ENCODE measurements at places on chromosomes 2 and 18.

DNA sequence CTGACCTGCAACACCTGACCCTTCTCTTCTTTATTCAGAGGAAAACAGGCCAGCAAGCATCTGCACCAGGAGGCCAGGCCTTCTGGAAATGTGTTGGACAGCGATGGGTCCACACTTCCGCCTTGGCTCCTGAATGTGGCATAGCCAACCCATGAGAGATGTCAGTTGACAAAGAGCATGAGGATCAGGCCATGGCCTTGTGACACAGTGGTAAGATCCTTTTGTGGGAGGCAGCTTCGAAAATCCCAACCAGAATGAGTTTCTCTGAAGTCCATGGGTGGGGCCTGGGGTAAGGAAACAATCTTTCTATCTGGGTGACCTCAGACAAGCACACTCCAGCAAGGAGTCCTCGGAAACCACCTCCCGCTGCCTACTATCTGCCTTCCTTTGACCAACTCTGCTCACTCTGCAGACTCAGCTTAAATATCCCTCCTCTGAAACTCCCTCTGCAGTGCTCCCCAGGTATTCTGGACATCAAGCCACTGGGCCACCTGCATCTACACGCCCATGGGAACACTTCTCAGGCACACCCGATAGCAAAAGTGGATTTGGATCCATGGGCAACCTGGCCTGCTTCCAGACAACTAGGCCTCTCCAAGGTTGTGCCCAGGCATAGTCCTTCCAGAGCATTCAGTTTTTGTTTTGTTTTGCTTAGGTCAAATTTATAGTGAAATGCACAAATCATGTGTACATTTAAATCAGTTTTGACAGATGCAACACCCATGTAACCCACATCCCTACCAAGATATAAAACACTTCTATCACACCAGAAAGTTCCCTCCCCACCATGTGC, 3.6 kb upstream of the SH2D6 start:
- H3K4me1 ChIP-seq, result peaks cover 27% of the 10 kb centered on the region
- no peaks in the 10 kb centered on the region for H3K27me3 ChIP-seq
- no peak overlapping the region for H3K27ac ChIP-seq
- peaks cover 2% of the 10 kb centered on the region for H3K36me3 ChIP-seq
- DNase-seq, result no peak

DNA sequence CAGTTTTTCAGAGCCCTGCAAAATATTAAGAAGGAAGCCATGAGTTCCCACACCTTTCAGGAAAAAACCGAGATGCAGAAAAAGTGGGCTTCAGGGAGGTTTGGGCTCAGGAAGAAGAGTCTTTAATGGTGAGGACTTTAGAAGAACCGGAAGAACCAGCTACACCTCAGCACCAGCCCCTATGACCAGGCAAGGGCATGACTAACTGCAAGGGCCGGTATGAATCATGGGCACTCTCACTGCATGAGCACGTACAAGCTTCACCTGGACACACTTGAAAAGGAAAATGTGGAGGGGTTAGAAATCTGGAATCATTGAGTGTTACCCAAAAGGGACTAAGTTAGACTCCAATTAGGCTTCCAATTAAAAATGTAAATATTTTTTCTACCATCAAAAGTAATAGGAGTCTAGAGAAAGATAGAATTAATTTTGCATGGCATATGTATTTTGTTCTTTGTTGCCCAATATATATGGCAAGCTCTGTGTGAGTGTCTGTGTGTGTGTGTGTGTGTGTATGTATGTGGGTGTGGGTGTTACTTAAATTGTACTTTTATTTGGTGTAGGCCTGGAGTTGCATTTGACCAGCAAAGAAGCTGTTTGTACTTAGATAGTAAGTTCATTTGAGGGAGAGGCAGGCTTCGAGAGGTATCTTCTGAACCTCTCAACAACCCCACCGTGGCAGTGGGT, 66.5 kb upstream of the THUMPD2 start:
- no peak overlapping the region for H3K4me3 ChIP-seq
- H3K4me1 ChIP-seq, result peaks cover 3% of the 10 kb centered on the region
- H3K36me3 ChIP-seq, result no peaks in the 10 kb centered on the region
- no peak overlapping the region for H3K27ac ChIP-seq

DNA sequence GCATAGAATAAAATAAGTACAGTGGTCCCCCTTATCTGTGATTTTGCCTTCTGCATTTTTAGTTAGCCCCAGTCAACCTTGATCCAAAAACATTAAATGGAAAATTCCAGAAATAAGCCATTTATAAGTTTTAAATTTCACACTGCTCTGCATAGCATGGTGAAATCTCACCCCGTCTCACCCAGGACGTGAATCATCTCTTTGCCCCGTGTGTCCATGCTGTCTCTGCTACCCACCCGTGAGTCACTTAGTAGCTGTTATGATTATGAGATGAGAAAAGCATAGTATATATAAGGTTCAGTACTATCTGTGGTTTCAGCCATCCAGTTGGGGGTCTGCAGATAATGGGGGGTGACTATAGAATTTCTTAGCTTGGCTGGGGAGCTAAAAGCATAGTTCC, 67.3 kb downstream of the RHBDD1 start:
- DNase-seq, result no peak
- peaks cover 22% of the 10 kb centered on the region for H3K4me1 ChIP-seq
- peaks cover 6% of the 10 kb centered on the region for H3K36me3 ChIP-seq
- H3K27me3 ChIP-seq, result no peaks in the 10 kb centered on the region
- H3K4me3 ChIP-seq, result no peak overlapping the region
- peak overlapping the region; percentile 16 for H3K27ac ChIP-seq

- H3K27me3 ChIP-seq, result no peaks in the 10 kb centered on the region
- H3K4me1 ChIP-seq, result peaks cover 56% of the 10 kb centered on the region
Measured at GRCh38 chr2:54590216-54591120, 133.0 kb upstream of the EML6 start.

DNA sequence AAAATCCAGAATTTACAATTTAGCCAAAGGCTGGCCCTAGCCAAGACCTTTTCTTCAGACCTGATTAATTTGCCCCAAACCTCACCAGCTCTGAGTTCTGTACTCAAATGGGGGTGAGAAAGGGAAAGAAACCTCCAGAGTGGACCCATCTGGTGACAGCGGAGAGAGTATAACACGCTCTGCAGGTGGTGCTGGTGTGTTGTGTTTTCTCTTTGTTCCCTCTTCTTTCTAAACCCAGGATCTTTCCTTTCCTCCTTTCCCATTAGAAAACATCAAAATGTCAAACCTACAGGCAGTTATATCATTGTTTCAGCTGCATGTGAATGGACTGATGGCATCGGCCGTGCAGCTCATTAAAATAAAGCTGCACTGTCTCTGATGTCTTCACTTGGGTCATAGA, 253.2 kb upstream of the SP5 start:
- peaks cover 3% of the 10 kb centered on the region for H3K4me1 ChIP-seq
- peaks cover 16% of the 10 kb centered on the region for H3K27me3 ChIP-seq
- H3K4me3 ChIP-seq, result no peak overlapping the region

GRCh38 chr18:46264255-46264654, 160.1 kb downstream of the HAUS1 start:
- no peaks in the 10 kb centered on the region for H3K27me3 ChIP-seq
- H3K4me1 ChIP-seq, result peaks cover 32% of the 10 kb centered on the region
- no peak for DNase-seq
- peak overlapping the region; percentile 83 for H3K27ac ChIP-seq

- H3K27me3 ChIP-seq, result no peaks in the 10 kb centered on the region
- peak overlapping the region; percentile 95 for H3K4me3 ChIP-seq
- H3K4me1 ChIP-seq, result peaks cover 45% of the 10 kb centered on the region
- peaks cover 2% of the 10 kb centered on the region for H3K36me3 ChIP-seq
- H3K27ac ChIP-seq, result peak overlapping the region; percentile 99
Measured at GRCh38 chr2:162317861-162318327, 590 bp downstream of the IFIH1 start.

DNA sequence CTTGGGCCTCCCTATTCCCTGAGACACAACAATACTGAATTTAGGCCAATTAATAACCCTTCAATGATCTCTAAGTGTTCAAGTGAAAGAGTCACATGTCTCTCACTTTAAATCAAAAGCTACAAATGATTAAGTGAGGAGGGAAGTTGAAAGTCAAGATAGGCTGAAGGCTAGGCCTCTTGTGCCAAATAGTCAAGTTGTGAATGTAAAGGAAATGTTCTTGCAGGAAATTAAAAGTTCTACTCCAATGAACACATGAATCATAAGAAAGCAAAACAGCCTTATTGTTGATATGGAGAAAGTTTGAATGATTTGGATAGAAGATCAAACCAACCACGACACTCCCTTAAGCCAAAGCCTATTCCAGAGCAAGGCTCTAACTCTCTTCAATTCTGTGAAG, 286.9 kb downstream of the MEIS1 start:
- H3K4me1 ChIP-seq, result no peaks in the 10 kb centered on the region
- no peaks in the 10 kb centered on the region for H3K36me3 ChIP-seq
- H3K4me3 ChIP-seq, result no peak overlapping the region
- H3K27ac ChIP-seq, result no peak overlapping the region
- H3K27me3 ChIP-seq, result no peaks in the 10 kb centered on the region

DNA sequence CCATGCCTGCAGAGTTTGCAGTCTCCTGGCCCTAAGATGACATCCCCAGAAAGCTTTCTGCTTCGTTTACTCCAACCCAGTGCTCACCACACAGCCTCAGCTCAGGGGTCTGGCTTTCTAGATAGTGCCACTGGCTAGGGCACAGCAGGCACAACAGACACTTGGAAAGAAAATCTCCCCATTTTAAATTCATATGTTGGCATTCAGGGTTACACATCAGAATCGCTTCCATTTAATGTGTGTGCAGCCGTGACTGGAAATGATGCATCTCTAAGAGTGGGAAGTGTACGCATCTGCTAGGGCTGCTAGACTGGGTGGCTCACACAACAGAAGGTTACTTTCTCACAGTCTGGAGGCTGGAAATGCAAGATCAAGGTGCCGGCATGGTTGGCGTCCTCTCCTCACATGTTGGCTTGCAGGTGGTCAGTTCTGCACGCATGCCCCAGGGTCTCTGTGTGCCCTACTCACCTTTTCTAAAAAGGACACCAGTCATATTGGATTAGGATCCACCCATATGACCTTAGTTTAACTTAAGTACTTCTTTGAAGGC, 329.4 kb upstream of the RAB12 start:
- no peaks in the 10 kb centered on the region for H3K36me3 ChIP-seq
- H3K27ac ChIP-seq, result no peak overlapping the region
- no peaks in the 10 kb centered on the region for H3K27me3 ChIP-seq
- DNase-seq, result no peak

GRCh38 chr2:62409442-62409841, 96.6 kb downstream of the TMEM17 start:
- no peaks in the 10 kb centered on the region for H3K27me3 ChIP-seq
- H3K4me1 ChIP-seq, result peaks cover 8% of the 10 kb centered on the region
- no peaks in the 10 kb centered on the region for H3K36me3 ChIP-seq

DNA sequence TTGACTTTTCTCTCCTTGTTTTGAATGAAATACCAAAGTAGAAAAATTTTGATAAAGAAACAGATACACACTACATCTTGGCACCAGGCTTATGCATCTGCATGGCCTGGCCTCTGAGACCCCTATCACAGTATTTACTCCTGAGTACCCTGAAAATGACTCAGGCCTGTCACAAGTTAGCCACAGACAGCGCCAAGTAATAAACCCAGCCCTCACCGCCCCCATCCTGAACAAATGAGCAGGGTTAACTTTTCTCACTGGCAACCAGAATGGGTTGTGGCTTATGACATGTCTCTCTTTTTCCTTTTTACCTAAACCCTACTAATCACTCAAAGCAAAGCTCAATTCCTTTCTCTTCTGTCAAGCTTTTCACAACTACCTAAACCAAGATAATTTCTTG, 35.3 kb downstream of the SPRED2 start:
- H3K4me1 ChIP-seq, result peaks cover 7% of the 10 kb centered on the region
- no peak for DNase-seq
- H3K4me3 ChIP-seq, result no peak overlapping the region

- no peak overlapping the region for H3K27ac ChIP-seq
- H3K4me1 ChIP-seq, result no peaks in the 10 kb centered on the region
- DNase-seq, result no peak
- H3K36me3 ChIP-seq, result no peaks in the 10 kb centered on the region
- peaks cover 27% of the 10 kb centered on the region for H3K27me3 ChIP-seq
Measured at GRCh38 chr2:85112906-85113625, 20.1 kb upstream of the TCF7L1 start.

GRCh38 chr2:60837123-60837522, 44.3 kb upstream of the REL start:
- H3K27me3 ChIP-seq, result peaks cover 24% of the 10 kb centered on the region
- H3K36me3 ChIP-seq, result no peaks in the 10 kb centered on the region
- no peak overlapping the region for H3K4me3 ChIP-seq
- no peak for DNase-seq

GRCh38 chr2:9582624-9583023, 27.0 kb upstream of the ADAM17 start:
- H3K4me1 ChIP-seq, result peaks cover 4% of the 10 kb centered on the region
- no peaks in the 10 kb centered on the region for H3K27me3 ChIP-seq
- peak overlapping the region; percentile 87 for H3K27ac ChIP-seq
- peaks cover 9% of the 10 kb centered on the region for H3K36me3 ChIP-seq
- no peak for DNase-seq
- no peak overlapping the region for H3K4me3 ChIP-seq

DNA sequence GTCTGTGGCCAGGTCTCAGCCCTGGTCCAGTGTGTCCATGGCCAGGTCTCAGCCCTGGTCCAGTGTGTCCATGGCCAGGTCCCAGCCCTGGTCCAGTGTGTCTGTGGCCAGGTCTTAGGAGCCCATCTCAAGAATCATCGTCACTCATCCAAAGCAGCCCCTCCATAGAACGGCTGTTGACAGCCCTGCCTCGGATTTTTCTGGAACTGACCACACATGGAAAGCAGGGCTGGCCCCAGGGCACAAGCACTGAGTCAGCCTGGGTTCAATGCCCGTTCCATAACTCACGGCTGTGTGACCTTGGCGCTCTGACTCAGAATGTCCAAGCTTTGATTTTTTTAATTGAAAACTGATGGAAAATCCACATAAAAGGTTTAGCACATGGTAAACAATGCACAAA, 59.9 kb upstream of the SNTG2 start:
- no peak for DNase-seq
- peaks cover 29% of the 10 kb centered on the region for H3K27me3 ChIP-seq
- no peaks in the 10 kb centered on the region for H3K4me1 ChIP-seq
- H3K27ac ChIP-seq, result no peak overlapping the region

DNA sequence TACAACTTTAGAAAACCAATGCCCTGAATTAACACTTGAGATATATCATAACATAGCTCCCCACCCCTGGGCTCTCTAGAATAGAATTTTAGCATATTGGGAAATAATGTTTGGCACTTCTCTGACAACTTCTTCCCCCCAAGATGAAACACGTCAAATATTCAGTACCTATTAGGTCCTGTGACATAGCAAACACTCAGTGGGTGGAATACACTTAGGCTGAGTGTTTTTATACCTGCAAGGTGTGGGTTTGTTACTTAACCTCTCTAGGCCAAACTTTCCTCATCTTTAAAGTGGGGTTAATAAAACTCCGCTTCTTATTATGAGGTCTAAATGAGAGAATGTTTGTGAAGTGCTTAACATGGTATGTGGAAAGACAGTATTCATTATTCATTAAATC, 56.1 kb downstream of the LAMA3 start:
- DNase-seq, result no peak
- peaks cover 52% of the 10 kb centered on the region for H3K27me3 ChIP-seq
- H3K4me3 ChIP-seq, result no peak overlapping the region

DNA sequence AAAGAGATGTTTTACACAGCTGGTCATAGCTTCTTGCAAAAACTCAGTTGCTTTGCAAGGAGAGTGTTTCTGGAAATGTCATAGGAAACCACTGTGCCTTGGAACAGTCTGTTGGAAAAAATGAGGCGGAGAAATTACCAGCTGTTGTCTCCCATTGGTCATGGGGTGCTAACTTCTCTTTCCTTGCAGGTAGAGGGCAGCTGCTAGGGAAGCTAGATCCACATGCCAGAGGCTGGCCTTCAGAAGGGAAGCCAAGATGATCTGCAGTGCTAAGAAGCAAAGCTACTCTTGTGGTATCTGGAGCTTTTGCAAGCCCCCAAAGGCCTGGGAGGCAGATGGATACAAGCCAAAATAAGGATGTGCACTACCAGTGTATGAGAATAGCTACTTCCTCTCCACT, 34.8 kb upstream of the LAMA1 start:
- no peaks in the 10 kb centered on the region for H3K4me1 ChIP-seq
- DNase-seq, result no peak
- H3K27me3 ChIP-seq, result no peaks in the 10 kb centered on the region
- H3K27ac ChIP-seq, result no peak overlapping the region

Data from T-helper 17 cell (primary cell).